ENCODE measurements at places on chromosomes 12 and 14.

DNA sequence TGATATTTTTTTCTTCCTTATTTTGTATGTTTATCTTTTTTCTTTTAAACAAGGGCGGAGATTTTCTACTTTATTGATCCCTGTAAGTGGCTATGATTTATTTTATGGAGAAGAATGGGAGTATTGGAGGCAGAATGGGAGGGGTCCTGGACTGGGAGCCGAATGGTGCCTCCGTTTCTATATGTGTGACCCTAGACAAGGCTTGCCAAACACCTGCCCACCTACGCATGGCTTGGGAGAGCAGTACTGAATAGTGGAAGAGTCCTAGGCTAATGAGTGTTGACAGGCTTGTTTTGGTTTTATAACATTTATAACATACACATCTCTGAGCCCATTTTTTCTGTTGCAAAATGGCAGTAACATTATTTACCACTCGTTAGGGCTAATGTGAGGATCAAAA, 29.0 kb downstream of the STK38L start:
- DNase-seq = no peak

DNA sequence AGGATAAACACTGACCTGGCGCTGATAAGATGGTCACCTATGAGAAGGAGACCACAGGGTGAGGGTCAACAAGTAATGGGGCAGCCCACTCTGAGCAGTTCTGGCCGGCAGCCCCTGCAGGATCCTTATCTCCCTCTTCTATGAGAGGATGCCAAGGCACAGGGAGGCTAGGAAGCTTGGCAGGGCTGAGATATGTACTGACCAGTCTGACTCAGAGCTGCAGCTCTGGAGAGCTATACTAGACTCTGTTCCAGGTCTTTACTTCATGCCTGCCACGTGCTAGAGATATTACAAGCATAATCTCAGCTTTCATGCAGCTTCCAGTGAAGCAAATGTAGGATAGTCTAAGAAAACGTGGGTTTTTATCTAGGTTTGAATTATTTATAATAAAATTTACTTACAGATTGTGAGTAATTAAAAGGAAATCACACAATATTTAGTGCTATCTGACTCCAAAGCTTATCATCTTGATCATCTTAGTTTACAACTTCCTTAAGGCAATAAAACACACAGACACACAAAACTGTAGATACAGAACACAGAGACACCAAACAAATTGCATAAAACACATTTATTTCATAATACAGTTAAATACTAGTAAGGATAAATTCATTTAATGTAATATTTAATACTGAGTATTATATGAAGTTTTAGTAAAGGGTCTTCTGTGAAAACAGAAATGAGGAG, 32.3 kb downstream of the GIT2 start:
- no peak for DNase-seq

GRCh38 chr12:17204289-17205054, 598.5 kb upstream of the LMO3 start:
- DNase-seq = no peak

GRCh38 chr12:32379213-32379612, 20.1 kb upstream of the FGD4 start:
- DNase-seq = no peak

GRCh38 chr12:42221726-42222125, 16.3 kb downstream of the YAF2 start:
- no peak for DNase-seq

DNA sequence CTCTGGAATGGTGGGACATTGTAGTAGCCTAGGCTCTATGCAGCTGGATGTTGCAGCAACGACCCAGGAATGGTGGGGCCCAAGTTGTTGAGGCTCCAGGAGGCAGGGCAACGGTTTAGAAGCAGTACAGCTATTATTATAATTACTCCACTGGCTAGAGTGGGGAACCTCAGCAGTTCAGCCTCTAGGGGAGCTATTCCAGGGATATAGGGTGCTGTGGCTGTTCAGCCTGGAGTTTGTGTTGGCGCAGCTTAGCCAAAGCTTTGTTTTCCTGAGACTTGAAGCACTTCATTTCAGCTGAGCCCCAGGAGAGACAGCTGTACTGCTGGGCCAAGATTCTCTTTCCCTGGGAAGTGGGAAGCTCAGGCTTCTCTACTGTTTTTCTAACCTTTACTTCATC, 1023.0 kb upstream of the ATXN7L3B start:
- DNase-seq = no peak

DNA sequence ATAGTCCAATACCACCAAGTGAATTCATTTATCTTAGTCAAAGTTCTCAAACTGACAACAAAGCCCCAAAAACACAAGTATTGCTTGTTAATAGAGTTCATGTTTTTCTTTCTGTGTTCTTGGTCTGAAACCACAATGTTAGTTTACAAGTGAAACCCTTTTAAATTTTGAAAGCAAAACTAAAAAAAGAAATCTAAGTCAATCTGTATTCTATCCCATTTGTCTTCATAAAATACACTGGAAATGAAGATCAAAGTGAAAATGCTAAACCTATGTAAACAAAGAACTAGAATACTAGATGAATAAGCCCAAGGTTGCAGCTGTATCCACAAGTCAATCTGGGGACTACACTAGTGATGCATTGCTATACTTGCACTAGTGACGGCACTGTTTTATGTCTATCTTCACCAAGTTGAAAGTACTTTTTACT, 10.4 kb downstream of the MAP4K5 start:
- DNase-seq = no peak

GRCh38 chr12:131784909-131785762, 43.1 kb upstream of the MMP17 start:
- no peak for DNase-seq

DNA sequence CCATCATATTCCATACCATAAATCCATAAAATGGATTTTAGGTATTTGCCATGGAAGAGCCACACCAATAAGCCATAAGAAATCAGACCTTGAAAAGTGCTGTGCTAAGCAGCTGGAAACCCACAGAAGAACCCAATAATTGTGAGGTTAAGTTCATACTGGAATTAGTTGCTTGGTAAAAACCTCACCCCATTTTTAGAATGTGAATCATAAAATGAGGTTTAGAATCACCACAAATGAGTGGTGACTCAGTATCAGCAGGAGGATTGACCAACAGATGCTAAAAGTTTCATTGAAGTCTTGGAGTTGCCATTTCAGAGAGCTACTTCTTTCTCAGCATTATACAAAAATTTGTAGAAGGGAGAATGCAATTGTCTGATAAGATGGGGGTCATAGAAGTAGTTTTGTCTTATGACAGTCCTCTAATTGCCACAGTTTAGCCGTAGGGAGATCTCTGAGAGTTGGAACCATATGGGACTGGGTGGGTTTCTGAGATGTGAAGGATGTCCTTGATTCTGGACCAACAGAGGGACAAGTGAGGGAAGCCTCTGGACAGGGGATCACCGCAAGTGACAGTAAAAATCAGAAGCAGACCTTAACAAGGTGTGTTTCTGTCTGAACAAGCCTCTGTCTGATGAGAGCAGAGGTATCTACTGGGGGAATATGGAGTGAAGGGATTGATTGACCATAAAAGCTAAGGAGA, 1.4 kb upstream of the STON2 start:
- DNase-seq = no peak

DNA sequence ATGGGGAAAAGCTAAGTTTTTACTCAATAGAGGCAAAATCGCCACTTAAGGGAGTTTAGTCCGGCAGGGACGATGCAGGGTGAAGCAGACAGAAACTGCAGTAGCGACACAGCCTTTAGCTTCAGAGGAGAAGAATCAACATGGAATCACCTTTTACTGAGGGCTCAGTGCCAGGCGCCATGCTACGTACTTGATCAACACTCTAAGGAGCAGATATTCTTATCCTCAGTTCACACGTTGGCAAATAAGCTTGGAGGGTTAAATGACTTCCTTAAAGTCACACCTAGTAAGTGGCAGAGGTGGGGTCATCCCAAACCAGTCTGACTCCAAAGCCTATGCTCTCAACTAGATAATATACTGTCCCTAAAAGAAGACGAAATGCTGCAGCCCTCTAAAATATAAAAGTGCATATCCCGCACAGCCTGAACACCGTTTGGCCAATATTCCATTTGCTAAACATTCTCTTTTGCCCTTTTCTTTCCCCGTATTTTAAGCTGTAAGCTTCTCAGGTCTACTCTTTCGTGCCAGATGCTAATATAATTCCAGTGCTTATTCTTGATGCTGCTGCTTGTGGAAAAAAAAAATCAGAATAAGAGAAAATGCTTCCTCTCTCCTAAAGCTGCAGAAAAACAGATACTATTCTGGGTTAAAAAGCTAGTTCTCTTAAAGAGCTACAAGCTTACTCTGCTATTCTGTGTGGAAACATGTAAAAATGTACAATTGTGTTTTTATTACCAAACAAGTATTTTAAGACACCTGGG, 10.9 kb downstream of the CCDC92 start:
- DNase-seq = no peak

- DNase-seq = no peak
Observed at GRCh38 chr12:92987362-92987761, 58.3 kb upstream of the EEA1 start.

- DNase-seq = no peak
Observed at GRCh38 chr14:91009501-91010152, 50.8 kb downstream of the RPS6KA5 start.

GRCh38 chr12:107131832-107132616, 38.7 kb upstream of the CRY1 start:
- no peak for DNase-seq

- no peak for DNase-seq
Observed at GRCh38 chr12:25263594-25263993, 12.9 kb upstream of the KRAS start.

- no peak for DNase-seq
Observed at GRCh38 chr14:90419200-90419599, 22.4 kb downstream of the CALM1 start.

DNA sequence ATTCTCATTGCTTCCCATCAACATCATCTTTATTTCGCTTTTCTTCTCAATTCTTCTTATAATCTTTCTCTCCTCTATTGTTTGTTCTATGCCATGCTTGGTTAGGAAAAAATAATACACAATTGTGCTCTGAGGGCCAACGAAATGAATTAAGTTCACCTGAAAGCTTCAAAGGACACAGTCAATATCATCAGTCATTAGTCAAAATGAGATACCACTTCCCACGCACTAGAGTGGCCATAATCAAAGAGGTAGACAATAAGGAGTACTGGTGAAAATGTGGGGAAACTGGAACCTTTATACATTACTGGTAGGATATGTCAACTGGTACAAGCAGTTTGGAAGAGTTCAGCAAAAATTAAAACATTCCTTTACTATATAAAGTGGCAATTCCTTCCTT, 91.5 kb downstream of the TMTC1 start:
- DNase-seq = no peak

DNA sequence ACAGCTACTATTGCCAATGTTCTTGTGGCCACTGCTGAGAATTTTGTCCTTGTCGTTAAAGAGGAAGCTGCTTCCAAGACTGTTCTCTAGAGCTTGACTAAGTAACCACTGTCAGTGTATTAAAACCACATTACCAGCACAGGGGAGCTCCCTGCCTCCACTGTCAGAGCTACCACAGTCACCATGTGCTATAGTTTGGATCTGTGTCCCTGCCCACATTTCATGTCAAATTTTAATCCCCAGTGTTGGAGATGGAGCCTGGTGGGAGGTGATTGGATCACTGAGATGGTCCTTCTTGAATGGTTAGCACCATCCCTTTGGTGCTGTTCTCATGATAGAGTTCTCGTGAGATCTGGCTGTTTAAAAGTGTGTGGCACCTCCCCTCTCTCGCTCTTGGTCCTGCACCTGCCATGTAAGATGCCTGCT, 23.2 kb upstream of the RAP1B start:
- DNase-seq = no peak

GRCh38 chr12:126570566-126570965, 1505.3 kb downstream of the AACS start:
- DNase-seq = no peak

DNA sequence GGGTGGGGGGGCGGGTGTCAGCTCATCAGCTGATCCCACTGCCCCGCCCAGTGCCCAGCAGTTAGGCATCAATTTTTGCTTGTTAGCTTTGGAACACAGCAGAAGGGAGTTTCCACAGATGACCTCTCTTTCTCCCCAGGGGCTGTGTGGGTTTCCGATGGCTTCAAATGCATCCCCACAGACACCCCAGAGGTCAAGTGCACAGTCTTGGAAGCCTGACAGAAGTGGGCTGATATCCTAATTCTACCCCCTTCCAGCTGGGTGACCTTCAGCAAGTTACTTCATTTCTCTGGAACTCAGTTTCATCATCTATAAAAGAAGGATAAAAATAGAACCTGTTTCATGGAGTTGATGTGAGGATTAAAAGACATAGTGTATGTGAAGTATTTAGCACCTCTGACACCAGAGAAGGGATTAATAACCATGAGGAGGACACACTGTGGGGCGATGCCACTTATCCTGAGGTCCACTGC, 22.0 kb downstream of the TTC9 start:
- no peak for DNase-seq

DNA sequence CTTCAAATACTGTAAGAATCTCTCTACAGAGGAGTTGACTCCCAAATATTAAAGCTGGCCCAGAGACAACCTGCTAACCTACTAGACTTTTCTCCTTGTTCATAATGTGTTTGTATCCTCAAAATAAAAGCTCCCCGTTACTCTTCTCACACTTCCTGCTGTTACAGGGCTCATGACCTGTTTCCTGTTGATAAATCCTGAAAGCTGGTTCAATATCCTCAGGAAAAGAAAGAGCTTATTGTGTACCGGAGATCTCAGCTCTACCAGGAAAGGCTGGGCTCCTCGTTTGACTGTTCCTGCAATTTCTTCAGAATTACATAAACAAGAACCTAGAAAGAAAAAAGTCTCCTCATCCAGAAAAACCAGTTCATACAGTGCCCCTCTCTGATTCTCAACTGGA, 30.8 kb downstream of the CLEC1A start:
- DNase-seq = no peak

GRCh38 chr14:59913187-59913586, 6.8 kb upstream of the LRRC9 start:
- DNase-seq = no peak

DNA sequence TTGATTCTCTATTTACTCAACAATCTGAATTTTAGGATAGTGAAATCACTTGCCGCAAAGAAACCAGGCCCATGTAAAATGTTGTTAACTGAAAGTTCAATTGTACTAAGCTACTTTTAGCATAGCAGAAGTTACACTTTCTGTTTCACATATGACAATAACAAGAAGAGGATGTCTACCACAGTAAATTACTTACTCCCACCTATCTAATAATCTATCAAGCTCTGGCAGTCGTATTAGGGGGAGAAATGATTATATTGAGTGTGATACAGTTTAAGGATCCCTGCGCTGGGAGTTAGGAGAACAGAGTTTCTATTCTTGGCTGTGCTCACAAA, 66.5 kb upstream of the CAND1 start:
- no peak for DNase-seq

- no peak for DNase-seq
Observed at GRCh38 chr12:113314121-113314529, 20.8 kb downstream of the SLC8B1 start.

DNA sequence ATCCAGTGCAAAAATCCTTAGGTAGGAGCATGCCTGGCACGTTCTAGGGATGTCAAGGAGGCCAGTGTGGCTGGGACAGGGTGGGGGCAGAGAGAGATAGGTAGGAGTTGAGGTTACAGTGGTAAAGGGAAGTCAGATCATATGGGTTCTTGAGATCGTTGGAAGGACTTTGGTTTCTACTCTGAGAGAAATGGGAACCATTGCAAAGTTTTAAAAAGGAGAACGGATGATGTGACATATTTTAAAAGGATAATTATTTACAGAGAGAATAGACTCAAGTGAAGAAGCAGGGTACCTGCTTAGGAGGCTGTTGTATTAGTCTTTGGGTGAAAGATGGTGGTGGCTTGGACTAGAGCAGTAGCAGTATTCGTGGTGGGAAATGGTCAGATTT, 47.6 kb upstream of the ATP2B1 start:
- no peak for DNase-seq

All from stimulated activated CD4-positive, alpha-beta T cell treated with anti-CD3 and anti-CD28 coated beads, Interleukin-1b, Interleukin-23, amount 100 ng/mL, for 24 hours (primary cell).